ENCODE measurements at places on chromosomes 2 and 18.

- DNase-seq: no peak
These were observed 7.7 kb downstream of the ITSN2 start for GRCh38 chr2:24352664-24353063.

GRCh38 chr2:113842919-113843736 is 46.8 kb upstream of the ACTR3 start:
- DNase-seq: no peak

DNA sequence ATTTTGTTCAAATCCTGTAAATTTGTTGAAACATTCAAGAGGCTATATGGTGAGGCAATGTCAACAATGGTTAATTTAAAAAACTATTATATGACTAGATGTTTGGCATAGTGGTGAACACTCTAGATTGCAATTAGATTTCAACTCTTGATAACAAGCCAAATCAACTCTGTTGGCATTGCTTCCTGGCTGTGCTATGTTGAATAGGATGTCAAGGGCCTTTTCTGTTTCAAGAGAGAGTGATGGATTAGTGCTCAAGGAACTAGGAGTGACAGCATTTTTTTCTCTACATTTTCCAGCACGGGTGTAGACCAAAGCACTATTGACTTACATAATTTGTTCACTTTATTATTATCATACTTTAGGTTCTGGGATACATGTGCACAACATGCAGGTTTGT is 172.4 kb upstream of the KCNH7 start:
- DNase-seq: no peak

DNA sequence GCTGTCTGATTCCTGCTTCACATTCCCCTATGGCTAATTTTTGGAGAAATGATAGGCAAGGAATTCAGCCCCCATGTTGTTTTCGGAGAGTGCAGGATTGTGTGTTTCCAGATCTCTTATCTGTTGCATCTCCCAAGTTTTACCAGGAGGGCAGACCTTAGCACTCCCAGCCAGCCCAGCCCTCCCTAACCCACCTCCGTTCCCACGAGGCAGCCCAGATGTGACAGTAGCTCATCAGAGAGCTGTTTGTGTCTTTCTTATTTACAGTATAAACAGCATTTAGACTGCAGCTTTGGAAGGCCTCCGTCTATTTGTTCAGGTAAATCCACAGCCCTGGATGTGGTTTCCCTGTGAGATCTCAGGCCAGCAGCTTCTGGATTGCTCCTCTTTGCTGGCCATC is 91.6 kb downstream of the THNSL2 start:
- no peak for DNase-seq

DNA sequence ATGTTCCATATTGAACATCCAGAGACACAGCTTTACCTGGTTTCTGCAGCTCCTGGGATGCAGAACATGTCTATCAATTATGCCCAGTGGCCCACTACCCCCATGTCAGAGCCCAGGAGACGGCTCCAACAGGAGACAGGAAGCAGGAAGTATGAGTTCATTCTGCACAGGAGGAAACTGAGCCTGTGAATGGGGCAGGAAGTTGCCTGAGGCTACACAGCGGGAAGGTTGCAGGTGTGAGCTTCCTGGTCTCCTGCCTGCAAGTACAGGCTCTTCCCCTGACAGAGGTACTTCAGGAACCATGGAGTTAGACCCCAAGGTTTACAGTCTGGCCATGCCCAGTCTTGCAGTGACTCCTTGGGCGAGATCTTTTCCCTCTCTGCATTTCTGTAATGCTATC is 2.8 kb upstream of the BOK start:
- DNase-seq: no peak

DNA sequence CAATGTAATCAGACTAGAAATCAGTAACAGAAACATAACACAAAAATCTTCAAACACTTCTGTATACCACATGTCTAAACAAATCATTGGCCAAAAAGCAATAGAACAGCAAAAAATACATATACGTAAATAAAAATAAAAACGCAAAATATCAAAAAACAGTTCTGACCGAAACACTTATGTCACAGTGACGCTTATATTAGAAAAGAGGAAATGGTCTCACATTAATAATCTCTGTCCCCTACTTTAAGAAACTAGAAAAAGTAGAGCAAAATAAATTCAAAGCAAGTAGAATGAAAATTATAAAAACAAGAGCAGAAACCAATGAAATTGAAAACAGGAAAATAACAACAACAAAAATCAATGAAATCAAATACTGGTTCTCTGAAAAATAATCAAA is 41.9 kb downstream of the TMEM131 start:
- no peak for DNase-seq

GRCh38 chr2:68157002-68157401 is 686 bp upstream of the PNO1 start:
- DNase-seq: no peak

- DNase-seq: no peak
These were observed 140.7 kb downstream of the ACOXL start for GRCh38 chr2:110873056-110873502.

- no peak for DNase-seq
These were observed at the start of gene LHCGR for GRCh38 chr2:48755473-48755872. LHCGR (minus strand) TSS chr2:48755724; CDS start chr2:48755671, 53 bp downstream.
